ENCODE measurements at places on chromosomes 7 and 10. TPM values are rescaled to one million over a fixed set of nuclear protein-coding genes. Genes with fewer than 3 reads are reported as not detected.

- DNase-seq = no peak
Measured at GRCh38 chr7:9204571-9204970, 771.2 kb downstream of the NXPH1 start.

DNA sequence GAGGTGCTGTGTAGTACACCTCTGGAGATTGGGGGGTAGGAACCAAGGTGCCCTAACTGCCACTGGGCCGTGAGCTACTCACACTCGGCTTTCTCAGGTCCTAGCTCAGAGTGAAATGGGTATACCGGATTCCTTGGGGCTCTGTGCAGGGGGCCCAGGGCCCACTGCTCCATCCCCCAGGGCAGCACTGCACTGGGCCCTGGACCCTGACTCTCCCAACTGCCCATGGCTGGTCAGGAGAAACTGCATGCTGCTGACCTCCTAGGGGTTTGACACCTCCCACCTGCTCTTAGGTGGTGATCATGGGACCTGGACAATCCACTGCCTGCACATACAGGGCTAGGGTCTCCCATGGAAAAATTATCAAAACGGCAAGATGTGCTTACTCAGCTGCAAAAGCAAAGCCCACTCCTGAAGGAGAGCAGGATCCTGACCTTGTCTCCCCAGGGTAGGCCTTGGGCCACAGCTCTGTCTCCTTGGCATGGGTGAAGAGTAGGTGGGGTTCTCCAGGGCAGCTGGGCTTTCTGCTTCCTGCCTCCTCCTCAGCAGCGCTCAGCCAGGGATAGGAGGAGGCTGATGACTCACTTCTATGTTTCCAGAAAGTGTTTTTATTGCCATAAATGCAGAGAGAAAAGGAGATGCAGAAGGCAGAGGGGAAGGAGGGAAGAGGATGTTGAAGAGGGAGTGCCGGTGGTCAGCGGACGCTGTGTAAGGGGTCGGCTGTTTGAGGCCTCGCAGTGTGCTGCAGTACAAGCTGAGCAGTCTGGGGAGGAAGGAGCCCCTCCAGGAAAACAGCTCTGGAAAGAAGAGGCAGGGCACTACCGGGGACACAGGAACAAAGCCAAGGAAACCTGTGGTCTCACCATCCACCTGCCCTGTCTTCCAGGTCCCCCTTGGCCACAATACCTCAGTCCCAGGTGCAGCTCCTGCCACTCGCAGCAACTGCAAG is 107.8 kb downstream of the ARHGAP22 start:
- DNase-seq = no peak

DNA sequence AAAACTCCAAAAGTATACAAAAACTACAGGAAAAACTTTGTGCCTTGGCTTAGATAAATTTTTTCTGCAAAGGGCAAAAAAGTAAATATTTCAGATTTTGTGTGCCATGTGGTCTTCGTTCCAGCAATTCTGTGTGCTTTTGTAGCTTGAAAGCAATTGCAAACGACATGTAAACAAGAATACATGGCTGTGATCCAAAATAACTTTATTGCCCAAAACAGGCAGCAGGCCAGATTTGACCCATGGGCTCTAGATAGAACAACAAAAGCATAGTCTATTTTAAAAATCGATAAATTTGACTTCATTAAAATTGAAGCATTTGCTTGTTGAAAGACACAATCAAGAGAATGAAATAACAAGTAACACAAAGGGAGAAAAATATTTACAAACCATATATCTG is 336.6 kb downstream of the HPSE2 start:
- no peak for DNase-seq

The CALHM1 gene
- not detected for total RNA-seq

- DNase-seq = no peak
Measured at GRCh38 chr10:84605802-84606201, 277.4 kb downstream of the CCSER2 start.

The TMEM229A gene
- total RNA-seq = not detected

The SPDYE2 gene
- 0.20 TPM for total RNA-seq

The FXYD4 gene
- total RNA-seq = not detected

GRCh38 chr7:98323597-98324322 is 42.3 kb downstream of the BRI3 start:
- no peak for DNase-seq

GRCh38 chr7:139721821-139722220 is 56.0 kb downstream of the HIPK2 start:
- DNase-seq = no peak

DNA sequence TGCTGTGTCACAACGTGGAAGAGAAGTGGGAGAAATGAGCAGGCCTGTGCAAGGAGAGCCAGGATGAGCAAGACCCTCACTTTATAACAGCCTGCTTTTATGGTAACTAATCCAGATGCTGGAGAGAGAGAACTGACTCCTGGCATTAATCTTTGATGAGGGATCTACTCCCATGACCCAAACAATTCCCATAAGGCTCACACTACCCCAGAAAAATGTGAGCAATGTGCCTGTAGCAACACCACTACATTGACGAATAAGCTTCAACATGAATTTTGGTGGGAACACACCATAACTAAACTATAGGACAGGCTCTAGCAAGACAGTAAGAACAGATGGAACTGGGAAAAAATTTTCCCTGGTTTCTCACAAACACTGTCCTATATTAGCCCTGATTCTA is 173.6 kb upstream of the PRSS58 start:
- no peak for DNase-seq

The MDFIC gene
- total RNA-seq = 78.0 TPM

DNA sequence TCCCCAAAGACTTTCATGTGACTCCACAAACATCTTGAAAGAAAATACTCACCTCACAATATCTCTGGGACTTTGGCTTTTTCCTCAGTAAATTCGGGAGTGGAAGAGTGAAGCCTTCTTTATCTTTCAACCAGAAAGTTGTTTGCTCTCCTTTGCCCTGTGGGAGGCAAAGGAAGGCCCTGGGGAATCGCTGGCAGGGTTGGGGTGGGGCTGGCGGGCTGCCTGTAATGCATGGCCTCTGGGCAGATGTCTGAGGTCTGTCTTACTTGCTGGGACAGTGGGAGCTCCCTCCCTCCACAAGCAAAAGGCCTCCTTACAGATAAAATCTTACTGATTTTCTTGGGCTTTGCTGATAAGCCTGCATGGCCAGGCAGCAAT is 24.9 kb downstream of the TECTB start:
- DNase-seq = no peak

The TNRC18 gene
- 47.3 TPM for total RNA-seq

The GIMAP2 gene
- 244 TPM for total RNA-seq

- no peak for DNase-seq
Measured at GRCh38 chr10:68271196-68271882, 39.4 kb upstream of the ATOH7 start.

The MMRN2 gene
- total RNA-seq = 0.20 TPM

DNA sequence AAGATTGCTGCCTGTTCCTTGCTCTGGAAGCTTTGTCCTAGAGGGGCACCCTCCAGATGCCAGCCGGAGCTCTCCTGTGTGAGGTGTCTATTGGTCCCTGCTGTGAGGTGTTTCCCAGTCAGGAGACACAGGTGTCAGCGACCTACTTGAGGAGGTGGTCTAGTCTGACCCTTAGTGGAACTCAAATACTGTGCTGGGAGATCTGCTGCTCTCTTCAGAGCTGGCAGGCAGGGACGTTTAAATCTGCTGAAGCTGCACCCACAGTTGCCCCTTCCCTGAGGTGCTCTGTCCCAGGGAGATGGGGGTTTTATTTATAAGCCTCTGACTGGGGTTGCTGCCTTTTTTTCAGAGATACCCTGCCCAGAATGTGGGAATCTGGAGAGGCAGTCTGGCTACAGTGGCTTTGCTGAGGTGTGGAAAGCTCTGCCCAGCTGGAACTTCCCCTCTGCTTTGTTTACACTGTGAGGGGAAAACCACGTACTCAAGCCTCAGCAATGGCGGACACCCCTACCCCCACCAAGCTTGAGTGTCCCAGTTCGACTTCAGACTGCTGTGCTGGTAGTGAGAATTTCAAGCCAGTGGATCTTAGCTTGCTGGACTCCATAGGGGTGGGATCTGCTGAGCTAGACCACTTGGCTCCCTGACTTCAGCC is 119.2 kb downstream of the PPP1R9A start:
- no peak for DNase-seq

GRCh38 chr7:138980563-138981291 is 462 bp downstream of the KIAA1549 start:
- DNase-seq = peak; percentile 11

GRCh38 chr7:23357190-23358093 is 58.3 kb downstream of the MALSU1 start:
- no peak for DNase-seq

GRCh38 chr7:7190142-7190541 is 7.8 kb downstream of the C1GALT1 start:
- no peak for DNase-seq

- no peak for DNase-seq
Measured at GRCh38 chr10:131216681-131217230, 94.8 kb downstream of the TCERG1L start.

GRCh38 chr7:131027287-131027773 is 293.3 kb upstream of the KLF14 start:
- DNase-seq = peak; percentile 33

DNA sequence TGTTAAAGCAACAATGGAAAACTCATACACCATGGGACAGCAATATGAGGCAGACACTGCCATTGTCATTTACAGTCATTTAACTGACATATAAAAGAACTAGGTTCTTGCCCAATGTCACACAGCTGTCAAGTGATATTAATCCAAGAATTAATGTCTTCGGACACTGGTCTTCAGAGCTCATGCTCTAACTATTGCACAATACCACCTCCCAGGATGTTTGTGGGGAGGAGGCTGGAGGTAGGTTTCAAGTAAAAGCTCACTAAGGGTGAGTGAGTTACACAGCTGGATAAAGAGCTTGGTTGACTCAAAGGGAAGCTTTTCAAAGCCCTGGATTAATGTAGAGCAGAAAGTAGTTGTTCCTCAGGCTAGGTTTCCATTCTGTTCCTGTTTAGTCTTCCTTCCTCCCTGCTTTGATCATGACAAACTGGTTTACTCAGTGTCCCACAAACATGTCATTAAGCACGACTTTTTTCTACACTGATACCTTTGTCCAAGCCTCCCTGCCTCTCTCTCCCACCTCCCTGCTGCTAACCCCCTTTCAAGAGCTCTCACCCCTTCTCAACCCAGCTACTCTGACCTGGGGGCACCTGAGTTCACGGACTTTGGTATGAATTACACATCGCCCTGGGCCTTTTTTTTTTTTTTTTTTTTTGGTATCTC is 987 bp upstream of the EXOC6 start:
- DNase-seq = no peak

GRCh38 chr10:79241990-79242619 is 105.2 kb upstream of the PPIF start:
- DNase-seq = peak; percentile 17

The TMEM236 gene
- 0.17 TPM for total RNA-seq

- no peak for DNase-seq
Measured at GRCh38 chr10:82288461-82288881, 413.5 kb downstream of the NRG3 start.

DNA sequence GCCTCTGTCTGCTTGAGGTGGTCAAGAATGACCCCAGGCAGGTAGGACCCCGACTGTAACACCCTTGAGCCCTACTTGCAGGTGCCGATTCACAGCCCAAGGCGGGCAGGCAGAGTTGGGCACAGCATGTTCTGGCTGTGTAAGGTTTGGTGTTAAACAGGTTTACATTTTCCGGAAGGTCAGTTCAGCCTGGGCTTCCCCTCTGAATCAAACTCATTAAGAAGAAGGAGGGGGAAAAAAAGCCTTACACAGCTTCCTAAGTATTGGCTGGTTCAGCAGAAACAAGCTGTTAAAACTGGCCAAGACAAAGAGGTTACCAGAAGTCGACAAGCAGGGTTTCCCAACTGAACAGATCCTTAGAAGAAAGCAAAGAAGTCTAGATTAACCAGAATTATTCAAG is 132.7 kb downstream of the PRPF18 start:
- no peak for DNase-seq

DNA sequence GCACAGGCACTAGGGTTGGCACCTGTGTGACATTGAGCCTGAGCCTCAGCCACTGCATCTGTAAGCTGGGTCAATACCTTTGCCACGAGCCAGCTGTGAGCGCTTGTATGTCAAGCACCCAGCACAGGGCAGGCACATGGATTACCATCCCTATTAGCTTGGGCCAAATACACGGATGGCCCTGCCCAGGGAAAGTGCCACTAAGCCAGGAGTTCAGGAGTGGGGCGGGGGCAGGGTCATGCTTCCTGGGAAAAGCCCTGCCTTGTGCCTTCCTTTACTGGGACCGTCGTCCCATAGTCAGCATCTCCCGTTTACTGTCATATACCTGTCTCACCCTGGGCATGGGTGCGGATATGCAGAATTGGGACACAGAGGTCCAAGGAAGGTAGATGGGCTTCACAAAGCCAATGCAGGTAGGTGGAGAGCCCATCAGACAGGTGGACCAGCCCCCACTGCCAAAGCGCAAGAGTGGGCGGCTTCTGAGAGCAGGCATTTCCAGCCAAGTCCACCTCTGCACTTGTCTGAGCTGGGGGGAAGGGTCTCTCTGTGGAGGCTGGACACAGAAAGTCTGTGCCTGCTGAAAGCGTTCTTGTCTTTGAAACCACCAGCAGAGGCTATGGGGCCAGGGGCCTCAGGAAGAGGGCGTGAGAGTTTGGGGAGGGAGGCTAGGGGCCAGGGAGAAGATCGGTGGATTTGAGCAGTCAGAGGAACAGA is 72.6 kb downstream of the VWA2 start:
- DNase-seq = no peak

DNA sequence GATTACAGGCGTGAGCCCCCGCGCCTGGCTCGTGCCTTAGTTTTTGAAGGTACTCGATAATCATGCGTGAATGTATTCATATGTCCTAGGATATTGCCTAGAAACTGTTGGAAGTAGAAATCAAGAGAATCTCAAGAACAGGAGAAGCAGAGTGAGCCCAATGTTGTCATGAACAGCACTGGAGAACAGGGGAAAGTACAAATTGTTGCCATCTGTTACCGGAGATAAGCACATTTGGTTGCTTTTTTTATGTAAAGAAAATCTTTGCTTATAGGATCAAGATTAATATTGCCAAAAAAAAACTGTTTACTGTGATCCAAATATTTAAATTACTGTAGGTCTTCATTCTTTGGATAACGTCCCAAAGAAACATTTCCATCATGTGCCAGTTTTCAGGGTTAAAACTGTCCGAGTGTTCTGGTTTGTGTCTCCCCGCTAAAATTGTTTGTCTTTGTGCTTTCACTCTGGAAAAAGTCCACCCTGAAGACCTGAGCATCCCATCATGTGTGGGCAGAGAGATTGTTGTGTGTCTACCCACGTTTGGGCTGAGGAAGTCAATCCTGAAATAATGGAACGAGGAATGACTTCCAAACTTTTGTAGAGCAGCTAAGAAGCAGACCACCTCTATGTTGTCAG is 95.7 kb upstream of the CELF2 start:
- DNase-seq = no peak

DNA sequence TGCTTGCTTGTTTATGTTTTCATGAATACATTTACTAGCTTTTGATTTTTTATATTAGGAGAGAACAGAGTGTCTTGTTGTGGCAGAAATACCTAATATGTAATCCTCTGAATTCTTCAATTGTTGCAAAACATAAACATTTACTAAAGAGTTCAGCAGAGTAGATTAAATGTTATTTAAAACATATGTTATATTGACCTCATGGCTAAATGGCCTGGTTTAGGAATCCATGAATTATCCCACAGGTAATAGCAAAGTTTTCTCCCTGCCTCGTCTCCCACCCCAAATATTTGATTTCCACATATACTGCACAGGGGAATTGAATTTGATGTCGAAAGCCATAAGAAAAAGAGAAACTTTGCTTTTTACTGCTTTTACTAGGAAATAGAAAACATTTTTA is 111.8 kb downstream of the ADK start:
- no peak for DNase-seq

- no peak for DNase-seq
Measured at GRCh38 chr10:14781763-14782162, 7.1 kb upstream of the FAM107B start.

The HECW1 gene
- total RNA-seq = not detected

All from CD4-positive, alpha-beta memory T cell (primary cell).